ENCODE measurements at places on chromosomes 16 and 17. TPM values are rescaled to one million over a fixed set of nuclear protein-coding genes. Genes with fewer than 3 reads are reported as not detected.
A peak's percentile ranks its signal among the peaks of the same experiment; 100 is the strongest.

DNA sequence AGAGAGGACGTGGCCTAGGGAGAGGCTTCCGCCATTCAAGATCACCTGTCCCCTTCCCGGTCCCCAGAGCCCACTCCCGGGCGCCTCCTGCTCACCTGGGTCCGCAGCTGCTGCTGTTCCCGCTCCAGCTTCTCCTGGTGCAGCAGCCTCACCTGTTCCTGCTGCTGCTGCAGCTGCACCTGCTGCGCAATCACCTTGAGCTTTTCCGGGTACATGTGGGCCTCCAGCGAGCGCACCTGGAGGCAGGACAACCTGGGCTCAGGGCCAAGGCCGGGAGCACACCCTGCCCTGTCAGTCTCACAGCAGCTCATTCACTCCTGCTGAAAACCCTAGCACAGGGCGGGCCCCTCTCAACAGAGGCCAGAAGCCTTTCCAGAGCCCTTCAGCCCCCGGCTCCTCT lies 12.5 kb downstream of the TFAP4 start:
- DNase-seq = no peak

- DNase-seq = no peak
These were observed 14.3 kb upstream of the NUBP1 start for GRCh38 chr16:10729104-10730048.

- peak; percentile 43 for DNase-seq
These were observed 3.8 kb upstream of the SNX20 start for GRCh38 chr16:50684823-50685461.

DNA sequence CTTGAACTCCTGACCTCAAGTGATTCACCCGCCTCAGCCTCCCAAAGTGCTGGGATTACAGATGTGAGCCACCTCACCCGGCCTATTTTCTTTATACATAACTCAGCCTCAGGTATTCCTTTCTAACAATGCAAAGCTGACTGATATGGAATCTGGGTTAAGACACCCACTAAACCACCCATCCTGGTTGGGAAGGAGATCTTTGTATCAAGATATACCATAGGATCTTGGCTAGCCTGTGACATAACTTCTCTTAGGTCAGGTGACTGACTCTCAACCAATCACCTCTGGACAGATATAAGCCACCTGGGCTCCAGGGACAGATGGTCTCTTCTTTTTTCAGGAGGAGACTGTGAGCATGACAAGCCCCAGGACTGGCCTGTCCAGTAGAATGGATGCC lies 51.2 kb upstream of the NKD1 start:
- DNase-seq = no peak

Gene TM4SF5
- not detected for total RNA-seq

GRCh38 chr17:6474376-6474775 lies 30.1 kb downstream of the PIMREG start:
- DNase-seq = no peak

DNA sequence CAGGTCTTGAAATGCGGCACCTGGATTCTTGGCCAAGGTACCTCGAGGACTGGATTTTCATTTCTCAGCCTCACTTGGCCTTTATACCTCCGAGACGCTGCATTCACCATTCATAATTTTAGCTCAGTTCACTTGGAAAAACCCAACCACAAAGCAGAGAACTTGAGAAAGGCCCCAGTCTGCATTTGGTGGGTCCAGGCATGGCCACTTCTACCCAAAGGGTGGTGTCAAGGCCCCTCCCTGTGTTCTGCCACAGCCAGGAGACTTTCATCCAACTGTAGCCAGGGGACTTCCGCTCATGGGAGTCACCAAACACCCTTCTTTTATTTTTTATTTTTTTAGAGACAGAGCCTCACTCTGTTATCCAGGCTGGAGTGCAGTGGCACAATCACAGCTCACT lies 14.7 kb upstream of the TVP23A start:
- no peak for DNase-seq

DNA sequence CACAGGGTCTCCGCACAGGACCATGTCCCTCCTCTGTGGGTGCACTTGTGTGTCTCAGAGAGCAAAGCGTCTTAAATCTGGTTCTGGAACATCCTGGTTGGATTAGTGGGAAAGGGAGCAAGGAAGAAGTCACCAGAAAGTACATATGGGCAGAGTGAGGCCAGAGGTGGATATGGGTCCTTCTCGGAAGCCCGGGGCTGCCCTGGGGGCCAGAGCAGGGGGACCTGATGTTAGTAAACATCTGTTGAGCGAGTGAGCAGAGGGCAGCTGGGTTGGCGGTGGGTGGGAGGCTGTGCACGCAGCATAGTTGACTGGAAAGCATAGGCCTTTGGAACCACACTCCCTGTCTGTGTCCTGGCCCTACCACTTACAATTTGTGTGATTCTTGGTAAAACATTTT lies 22.7 kb downstream of the UNC13D start:
- DNase-seq = no peak

- DNase-seq = no peak
These were observed 28.1 kb downstream of the HSBP1 start for GRCh38 chr16:83835586-83836566.

DNA sequence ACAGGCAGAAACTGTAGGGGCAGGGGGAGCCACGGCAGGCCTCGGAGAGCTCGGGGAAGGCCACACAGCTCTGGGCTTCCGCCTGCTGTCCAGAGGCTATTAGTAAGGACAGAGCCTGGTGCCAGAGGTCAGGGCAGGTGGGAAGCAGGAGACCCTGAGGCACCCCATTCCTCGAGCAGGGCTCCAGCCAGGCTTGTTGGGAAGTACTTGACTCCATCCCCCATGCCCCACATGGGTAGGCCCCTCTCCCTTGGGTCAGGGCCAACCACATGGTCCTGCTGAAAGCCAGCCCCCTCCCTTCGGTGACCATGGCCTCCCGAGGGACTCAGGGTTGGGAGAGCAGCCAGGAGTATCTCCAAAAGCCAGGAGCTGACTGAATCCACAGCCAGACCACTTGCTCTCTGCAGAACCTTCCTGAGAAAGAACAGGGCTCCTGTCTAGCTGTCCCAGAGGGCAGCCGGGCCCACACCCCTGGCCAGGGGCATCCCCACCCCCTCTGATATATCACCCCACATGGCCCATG lies 17.4 kb upstream of the MPRIP start:
- DNase-seq = no peak

DNA sequence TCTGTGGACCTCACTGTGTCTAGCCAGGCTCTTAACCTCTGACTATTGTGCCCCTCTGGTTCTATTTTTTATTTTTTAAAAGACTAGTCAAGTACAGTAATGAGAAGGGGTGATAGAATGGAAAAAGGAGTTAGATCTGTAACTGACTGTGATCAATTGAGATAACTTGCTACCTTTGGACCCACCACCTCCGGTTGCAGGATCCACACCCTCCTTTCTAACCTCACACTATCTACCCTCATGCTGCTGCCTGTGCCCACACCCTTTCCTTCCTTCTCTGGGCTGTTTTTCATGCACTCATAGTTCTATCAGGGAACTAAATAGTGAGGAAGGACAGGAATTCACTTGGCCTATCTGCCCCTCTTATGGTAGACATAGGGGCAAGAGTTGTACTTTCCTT lies 172.3 kb downstream of the KATNIP start:
- DNase-seq = no peak

GRCh38 chr16:67963662-67964321 lies 4.6 kb downstream of the SLC12A4 start:
- DNase-seq = no peak

DNA sequence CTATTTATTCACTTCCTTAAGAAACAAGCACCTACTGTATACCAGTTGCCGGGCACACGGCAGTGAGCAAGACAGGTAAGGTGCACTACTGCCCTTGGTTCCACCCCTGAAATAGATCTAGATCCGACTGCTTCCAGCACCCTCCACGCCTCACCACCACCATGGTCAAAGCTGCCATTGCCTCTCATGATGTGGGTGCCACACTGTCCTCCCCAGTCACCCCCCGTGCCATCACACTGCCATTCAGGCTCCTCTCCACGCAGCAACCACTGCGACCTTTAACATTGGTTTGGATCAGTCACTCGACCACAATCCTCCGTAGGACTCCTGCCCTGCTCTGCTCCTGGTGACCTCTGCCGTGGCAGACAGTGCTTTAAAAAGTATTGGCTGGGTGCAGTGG lies 226.8 kb downstream of the CPPED1 start:
- no peak for DNase-seq

DNA sequence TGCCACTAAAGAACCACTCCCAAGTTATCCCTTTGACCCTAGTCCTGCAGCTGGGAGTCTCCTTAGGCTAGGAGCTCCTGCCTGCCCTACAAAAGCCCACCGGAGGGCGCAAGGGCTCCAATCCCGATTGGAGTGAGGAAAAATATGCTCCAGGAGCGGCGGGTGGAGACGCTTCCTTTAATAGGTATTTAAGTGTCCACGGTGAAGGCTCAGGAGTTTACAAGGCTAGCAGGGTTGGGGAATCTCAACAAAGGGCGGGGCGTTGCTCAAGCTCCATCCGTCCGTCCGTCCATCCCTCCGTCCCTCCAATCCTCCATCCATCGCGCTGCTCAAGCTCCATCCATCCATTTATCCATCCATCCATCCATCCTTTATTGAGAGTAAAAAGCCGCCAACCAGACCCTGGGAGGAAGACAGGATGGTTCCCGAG lies 556 bp upstream of the SPNS1 start:
- no peak for DNase-seq

Gene GPR142
- not detected for total RNA-seq

DNA sequence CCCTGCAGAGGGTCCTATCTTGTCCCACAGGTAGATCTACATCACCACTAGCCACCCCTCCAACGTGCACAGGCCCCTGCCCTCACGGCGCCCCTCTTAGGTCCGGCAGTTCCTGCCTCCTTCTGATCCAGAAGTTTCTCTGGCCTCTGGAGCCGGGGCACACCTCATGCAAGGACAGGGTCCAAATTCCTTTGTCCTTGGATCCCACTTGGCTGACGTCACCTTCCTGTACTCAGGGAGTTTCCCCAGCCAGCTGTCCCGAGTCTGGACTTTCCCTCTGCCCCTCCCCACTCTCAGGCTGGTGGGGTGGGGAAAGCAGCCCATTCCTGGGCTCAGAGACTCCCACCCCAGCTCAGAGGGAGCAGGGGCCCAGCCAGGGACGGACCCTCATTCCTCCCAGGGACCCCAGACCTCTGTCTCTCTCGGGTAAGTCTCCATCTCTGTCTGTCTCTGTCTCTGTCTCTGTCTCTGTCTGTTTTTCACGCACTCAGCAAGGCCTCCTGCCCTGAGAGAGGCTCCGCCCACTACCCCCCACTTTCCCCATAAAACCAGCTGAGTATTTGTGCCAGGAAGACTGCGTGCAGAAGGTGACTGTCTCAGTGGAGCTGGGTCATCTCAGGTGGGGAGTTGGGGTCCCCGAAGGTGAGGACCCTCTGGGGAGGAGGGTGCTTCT lies at the start of gene IL32:
IL32 (plus strand) TSS at position 572 of the 673 bp plus-strand sequence. CDS start 172 bp downstream, outside the sequence.
- DNase-seq = peak; percentile 62

DNA sequence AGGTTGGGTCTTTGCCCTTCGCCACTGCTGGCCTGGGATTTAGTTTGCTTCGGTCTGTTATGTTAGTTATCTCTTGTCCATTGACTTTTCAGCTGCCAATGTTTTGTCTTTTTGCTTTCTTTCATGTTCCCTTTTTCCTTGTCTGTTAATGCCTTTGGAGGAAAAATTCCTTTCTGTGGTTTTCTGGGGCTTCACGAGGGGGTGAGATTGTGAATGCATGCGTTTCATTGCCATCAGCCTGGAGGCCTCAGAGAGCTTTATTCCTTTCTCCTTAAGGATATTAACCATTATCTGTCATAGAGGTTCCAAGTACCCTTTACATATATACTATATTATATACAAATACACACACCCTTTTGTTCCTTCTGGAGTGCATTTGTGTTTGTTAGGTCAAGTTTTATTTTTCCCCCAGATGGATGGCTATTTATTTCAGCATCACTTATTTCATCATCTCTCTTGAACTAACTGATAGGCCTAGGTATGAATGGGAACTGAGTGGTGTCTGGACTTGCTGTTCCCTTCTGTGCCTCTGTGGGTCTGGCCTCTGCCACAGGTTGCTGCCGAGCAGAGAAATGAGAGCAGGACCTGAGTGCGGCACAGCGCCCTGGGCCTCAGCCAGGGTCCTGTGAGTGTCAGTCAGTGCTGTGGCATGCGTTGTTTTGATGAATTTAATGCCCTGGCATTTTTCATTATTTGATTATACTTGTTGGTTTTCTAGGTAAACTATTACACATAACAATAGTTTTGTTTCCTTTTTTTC lies 193.4 kb downstream of the LGALS9B start:
- no peak for DNase-seq

DNA sequence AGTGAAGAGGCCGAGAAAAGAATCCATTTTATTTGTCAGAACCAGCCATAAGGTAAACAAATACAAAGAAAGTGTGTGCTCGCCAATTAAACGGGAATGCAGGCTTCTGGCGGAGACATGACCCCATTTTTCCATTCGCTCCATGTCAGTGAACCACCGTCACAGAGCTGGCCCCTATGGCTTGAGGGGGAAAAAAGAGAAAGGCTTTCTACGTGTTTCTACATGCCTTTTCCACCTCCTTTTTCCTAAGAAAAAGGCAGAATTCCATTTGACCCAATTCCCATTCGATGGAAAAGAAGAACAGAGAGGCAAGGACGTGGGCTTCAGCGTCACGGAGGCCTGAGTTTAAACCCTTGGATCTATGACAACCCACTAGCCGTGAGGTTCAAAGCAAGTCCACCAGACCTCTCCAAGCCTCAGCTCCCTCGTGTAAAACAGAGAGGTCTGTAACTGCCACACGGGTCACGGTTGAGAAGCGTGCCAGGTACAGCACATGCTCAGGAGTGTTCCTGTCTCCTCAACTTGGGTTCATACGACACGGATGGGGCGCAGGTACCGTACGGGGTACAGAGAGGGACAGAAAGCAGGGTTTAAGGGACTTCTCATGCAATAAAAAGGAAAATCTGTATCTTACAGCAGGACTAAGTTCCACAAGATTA lies 91.9 kb downstream of the NXN start:
- no peak for DNase-seq

GRCh38 chr17:9436630-9437029 lies 139.0 kb downstream of the STX8 start:
- no peak for DNase-seq

Data from naive thymus-derived CD4-positive, alpha-beta T cell (primary cell).